ENCODE measurements at places on chromosomes 5 and 9. TPM values are rescaled to one million over a fixed set of nuclear protein-coding genes. Genes with fewer than 3 reads are reported as not detected.

GRCh38 chr5:60586307-60586901 lies 113.6 kb downstream of the DEPDC1B start:
- no peaks in the 10 kb centered on the region for H3K36me3 ChIP-seq
- H3K4me3 ChIP-seq, result no peak overlapping the region
- H3K27me3 ChIP-seq, result peaks cover 4% of the 10 kb centered on the region
- DNase-seq, result no peak

DNA sequence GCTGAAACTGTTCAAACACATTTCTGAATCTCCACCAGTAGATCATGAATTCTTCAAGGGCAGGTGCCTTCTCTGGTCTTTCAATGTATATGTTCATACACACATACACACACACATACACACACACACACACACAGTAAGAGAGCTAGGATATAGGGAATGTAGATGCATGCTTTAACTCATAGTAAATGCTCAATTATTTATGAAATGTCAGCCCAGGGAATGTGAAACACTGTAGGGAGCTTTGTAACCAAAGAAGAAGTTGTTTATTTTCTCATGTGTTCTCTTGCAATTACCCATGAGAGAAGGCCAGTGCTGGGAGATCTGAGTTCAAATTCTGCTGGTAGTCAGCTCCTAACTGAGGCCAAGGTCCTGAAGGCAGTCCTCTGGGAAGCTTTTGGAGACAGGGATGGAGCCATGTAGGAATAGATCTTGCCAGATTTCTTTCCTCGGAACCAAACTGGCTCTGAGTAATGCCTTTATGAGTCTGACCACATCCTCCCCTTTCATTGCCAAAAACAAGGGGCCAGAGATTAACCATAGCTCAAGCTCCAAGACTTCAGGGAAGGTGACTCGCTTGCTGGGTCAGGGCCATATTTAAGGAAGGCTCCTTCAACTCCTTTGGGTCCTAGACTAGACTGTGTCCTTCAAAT lies 487.0 kb upstream of the TNC start:
- H3K4me1 ChIP-seq, result no peaks in the 10 kb centered on the region
- DNase-seq, result no peak
- H3K4me3 ChIP-seq, result no peak overlapping the region
- H3K36me3 ChIP-seq, result no peaks in the 10 kb centered on the region
- no peaks in the 10 kb centered on the region for H3K27me3 ChIP-seq

- DNase-seq, result no peak
- H3K36me3 ChIP-seq, result no peaks in the 10 kb centered on the region
- H3K4me1 ChIP-seq, result no peaks in the 10 kb centered on the region
Measured at GRCh38 chr5:147629196-147629595, 119.3 kb upstream of the DPYSL3 start.

FAXDC2 gene
- total RNA-seq, result 0.08 TPM

ZNF354B gene
- 11.0 TPM for total RNA-seq

Measured in activated naive CD8-positive, alpha-beta T cell treated with anti-CD3 and anti-CD28 coated beads for 36 hours (primary cell).